ENCODE measurements at places on chromosomes 7 and 10.

DNA sequence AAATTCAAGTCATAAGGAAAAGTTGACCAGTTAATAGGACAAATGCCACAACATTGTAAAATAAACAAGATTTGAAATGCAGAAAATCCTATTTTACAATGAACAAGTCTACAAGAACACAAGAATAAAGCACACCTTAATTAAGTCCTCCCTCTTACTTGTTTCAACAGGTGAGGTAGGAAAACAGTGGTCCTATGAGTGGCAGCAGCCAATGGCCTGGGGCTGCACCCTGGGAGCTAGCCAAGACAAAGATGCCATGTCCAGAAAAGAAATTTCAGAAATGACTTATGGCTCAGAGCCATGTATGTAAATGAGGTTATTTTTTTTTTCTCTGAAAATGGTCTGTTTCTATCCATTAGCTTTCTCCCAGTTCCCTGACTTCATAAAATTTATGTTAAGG, 14.3 kb downstream of the KLLN start:
- DNase-seq = peak; percentile 53

DNA sequence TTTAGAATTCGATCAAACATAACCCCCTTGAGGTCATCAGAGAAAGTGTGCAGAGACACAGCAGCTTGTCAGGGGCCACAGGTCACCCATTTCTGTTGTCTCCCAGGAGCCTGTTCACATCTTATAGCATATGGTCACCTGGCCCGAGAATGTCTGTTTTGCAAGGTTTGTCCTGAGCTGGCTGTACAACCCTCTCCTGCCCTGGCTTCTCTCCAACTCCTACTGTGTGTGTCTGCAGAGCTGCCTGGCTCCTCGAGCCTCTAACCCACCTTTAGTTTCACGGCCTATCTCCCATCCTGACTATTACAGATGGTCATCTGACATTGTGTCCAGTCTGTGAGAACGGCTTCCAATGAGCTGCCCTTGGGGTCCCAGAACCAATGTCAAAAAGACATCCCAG, 683.4 kb downstream of the SDK1 start:
- no peak for DNase-seq

DNA sequence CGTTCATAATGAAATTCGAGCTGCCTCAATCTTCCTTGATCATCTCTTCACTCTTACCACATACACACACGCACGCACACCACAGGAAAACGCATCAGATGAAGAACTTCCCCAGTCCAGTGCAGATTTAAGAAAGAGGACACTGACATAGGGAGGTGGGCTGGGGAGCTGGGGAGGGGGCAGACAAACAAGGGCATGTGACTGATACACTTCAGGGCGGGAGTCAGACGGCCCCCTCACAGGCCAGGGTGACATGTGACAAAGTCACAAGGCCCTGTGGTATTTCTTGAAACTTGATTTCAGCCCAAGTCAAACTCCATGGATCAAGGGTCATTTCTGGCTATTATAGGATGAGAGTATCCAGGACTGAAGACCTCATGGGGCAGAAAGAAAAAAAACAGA, 82.6 kb downstream of the KCNMA1 start:
- DNase-seq = no peak

GRCh38 chr10:33025039-33025438, 67.0 kb upstream of the ITGB1 start:
- no peak for DNase-seq

DNA sequence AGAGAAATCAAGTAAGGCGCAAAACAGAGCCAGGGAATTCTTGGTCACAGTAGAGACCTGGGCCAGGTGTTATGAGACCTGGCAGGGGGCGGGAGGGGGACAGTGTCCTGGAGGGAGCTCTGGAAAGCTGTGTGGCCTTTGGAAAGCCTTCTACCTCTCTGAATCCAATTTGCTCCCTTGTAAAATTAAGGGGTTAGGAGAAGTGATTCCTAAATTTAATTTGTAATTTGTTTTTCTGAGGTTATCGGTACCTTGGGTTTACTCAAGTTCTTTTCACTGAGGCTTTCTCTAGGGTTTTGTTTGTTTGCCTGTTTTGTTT, 920.8 kb downstream of the TYW1 start:
- DNase-seq = no peak

DNA sequence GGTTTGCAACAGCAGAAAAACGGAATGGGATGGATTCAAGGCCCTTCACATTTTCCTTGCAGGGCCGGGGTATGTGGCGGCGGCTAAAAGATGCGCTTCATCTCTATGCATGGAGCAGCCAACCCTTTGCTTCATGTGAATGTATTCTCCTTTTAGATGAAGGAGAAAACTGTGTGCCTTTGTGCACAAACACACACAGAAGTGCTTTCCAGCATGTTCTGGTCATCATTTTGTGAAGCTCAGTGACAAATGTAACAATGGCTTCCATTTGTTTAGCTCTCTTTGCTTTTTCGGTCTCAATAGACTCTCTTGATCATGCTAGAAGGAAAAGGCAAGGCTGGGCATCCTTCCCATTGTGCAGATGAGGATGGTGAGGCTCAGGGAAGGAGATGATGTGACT, 161.7 kb upstream of the MKI67 start:
- DNase-seq = no peak

- peak; percentile 52 for DNase-seq
Observed at GRCh38 chr10:19848226-19848985, 32.2 kb downstream of the PLXDC2 start.

DNA sequence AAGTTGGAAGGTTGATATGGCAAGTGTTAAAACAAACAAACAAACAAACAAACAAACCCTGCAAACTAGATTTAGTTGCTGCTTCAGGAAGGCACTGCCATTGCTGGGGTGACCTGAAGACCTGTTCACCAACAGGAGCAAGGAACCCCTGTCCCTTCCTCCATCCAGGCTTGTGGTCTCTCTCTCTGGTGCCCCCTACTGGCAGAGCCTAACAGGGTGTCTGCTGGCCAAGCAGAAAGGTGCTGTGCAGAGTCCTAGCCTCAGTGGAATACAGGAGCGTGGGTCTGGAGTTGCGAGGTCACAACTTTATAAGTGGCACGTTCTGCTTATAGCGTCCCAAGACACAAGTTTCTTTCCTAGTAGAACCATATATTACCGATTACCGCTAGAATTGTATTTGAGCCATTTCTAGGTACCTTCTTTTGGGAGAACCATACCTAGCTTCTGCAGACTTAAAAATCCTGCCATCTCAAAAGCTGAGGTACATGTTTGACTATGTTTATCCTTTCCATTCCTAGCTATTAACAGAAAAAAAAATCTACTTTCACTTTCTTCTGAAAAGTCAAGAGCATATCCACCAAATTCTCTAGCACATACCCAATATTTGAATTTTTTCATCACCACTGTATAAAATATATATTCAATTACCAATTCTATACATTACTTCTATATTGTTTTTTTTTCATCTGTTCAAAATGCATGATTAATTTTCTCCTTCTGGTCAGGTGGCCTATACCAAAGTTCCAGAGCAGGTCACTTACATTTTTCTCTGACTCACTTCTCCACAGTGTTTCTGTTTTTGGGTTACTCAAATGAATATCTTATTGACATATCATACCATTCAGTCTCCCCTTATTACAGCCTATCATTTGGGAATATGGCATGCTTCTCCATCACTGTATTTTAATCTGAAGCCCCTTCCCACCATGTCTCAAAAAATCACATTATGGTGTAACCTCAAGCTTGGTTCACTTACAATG, 29.1 kb upstream of the CALD1 start:
- DNase-seq = peak; percentile 47

DNA sequence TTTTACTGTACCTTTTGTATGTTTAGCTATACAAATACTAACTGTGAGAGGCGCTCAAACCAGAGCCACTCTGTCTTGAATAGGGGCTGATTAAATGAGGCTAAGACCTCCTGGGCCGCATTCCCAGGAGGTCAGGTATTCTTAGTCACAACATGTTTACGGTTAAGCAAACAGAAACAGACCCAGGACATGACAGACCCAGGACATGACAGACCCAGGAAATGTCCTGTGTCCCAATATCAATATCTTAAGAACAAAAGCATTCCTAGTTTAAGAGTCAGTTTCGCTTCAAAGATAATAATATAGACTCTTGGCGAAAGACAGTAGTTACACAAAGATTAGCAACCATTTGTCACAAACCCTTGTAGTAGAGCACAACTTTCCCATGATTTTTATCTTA, 304.5 kb downstream of the CCSER2 start:
- no peak for DNase-seq

DNA sequence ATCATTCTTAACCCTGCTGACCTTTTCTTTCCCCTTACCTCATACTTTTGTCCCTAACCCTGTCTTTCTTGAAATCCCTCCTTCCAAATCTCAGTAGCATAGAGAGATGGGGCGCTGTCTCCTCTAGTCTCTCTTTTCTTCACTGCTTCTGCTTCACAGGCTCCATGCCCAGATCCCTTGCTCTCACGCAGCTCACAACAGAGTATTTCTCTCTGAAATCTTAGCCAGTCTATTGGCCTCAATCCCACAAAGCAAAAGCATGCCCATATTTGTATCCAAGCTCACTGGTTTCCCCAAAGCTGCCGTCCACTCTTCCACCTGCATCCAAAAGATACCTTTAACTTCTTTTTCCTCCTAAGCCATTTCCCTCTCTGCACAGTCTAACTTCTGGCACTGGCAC, 526.8 kb downstream of the PLXDC2 start:
- DNase-seq = no peak

DNA sequence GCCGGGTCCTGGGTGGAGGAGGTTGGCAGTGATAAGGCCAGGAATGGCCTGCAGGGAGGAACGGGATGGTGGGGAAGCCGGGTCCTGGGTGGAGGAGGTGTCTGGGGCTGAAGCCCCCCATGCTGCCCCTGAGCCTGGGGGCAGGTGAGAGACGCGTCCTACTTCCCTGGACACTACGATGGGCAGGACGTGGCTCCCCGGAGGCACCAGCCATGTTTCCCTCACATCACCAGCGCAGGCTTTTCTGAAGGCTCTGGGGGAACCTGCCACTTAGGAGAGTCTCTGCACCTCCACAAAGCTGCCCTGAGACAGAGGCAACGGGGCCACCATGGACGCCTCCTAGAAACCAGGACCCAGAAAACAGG, 324.8 kb downstream of the DNAJB6 start:
- no peak for DNase-seq

DNA sequence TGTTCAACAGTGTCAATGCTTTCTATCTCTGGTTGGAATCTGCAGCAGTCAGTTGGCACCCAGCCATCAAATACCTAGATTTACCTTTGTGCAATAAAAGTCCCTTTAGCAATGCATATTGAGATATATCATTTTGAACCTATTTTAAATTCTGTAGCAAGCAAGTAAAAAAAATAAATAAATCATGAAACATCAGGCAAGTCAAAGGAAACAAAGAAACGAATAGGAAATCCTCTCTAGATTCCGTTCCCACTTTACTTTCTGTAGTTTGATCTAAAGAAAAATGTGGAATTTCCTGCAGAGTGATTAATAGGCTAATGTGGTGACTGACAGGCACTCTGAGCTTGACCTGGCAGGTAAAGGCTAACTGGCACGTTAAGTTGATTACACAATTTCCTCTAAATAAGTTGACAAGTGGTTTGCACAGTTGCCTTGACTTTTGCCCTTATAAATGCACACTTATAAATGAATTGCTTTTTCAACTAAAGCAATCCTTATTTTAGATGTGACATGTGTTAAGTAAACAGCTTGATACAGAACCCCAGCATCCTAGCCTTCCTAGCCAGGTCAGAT, 208.1 kb upstream of the TCF7L2 start:
- peak; percentile 72 for DNase-seq

GRCh38 chr7:50738932-50739331, 43.8 kb downstream of the GRB10 start:
- DNase-seq = no peak

- no peak for DNase-seq
Observed at GRCh38 chr7:68697796-68698280, 900.4 kb upstream of the AUTS2 start.

DNA sequence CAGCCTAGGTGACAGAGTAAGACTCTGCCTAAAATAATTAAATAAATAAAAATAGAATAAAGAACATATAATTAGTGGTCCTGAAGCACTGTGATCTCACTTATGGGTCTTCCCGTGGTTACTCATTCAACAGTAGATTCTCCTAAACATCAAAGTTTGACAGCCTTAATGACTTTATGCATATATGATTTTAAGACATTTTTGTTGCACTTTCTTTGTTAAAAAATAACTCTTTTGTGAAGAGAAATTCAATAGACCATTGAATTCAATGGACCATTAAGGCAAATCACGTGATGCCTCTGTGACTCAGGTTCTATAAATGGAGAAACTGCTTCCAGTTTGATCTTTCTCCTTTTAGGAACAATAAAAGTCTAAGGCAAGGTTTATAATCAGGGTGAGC, 59.6 kb downstream of the ATOH7 start:
- peak; percentile 95 for DNase-seq

GRCh38 chr7:26560526-26561256, 269.0 kb downstream of the SNX10 start:
- DNase-seq = no peak

- no peak for DNase-seq
Observed at GRCh38 chr10:10156917-10157600, 860.6 kb upstream of the CELF2 start.

- DNase-seq = no peak
Observed at GRCh38 chr10:51244309-51244708, 170.0 kb downstream of the PRKG1 start.

- DNase-seq = no peak
Observed at GRCh38 chr10:113350311-113351040, 202.4 kb upstream of the HABP2 start.
